Neural crest cell (in vitro differentiated cells): ENCODE measurements at places on chromosomes 6 and 20.

DNA sequence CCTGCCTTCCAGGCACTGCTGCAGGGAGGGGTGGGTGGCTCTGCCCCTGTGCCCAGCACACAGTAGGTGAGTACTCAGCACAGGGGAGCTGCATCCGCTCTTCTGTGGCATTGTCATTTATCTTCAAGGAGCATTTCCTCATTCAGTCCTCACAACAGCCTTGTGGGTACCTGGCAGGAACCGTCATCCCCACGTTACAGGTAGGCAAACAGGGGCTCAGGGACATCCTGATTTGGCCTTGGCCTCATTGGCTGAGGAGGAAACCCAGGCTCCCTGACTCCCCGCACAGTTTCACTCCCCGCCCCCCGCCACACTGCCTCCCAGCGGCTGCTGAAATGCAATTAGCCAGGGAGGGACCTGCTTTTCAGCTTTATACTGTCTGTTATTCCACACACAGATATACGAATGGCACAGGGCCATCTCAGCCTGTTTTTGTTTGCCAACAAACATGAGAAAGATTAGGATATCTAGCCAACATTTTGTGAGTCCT, 24.2 kb upstream of the PNPLA1 start:
- DNase-seq, result no peak

DNA sequence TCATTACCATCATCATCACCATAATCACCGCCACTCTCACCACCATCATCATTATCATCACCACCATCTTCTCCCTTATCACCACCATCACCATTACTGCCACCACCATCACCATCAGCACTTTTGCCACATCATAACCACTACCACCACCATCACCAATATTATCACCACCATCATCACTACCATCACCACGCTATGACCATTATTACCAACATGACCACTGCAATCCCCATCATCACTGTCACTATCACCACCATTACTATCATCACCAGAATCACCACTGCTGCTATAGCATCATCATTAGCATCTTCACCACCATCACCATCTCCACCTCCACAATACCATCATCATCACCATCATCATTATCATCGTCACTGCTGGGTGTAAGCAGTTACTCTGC, 25.6 kb downstream of the CST1 start:
- DNase-seq, result no peak

DNA sequence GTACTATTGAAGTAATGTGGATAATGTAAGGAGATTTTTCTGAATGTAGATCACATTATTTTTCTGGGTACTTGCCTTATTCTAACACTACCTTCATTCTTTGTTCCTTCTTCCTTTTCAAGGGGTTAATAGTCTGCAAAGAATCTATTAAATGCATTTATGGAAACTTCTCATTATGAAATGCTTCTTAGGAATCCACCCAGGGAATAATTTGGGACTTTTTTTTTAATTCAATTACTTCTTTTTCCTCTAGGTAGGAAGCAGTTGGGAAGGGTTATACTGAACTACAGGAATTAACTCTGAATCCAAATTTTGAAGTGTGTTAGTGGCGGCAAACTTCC, 173.1 kb downstream of the FOXA2 start:
- no peak for DNase-seq

DNA sequence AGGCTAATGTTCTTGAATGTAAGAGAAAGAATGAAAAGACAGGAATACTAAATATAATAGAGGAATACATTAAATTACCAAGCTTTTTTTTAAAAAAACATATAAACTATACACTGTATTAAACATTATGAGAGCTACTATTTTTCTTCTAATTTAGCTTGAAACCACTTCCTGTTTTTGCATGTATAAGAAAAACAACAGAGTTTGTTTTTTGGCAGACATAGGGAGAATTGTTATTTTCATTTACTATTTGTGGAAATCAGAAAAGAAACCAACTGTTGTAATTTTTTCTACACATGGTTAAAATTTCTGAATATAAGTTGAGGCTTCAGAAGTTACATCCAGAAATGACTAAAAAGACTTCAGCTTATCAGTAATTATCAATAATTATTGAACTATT, 991.8 kb upstream of the GJE1 start:
- DNase-seq, result no peak

- no peak for DNase-seq
Observed at GRCh38 chr6:21437581-21437980, 156.0 kb upstream of the SOX4 start.

- DNase-seq, result no peak
Observed at GRCh38 chr6:154468760-154469159, 41.7 kb downstream of the CNKSR3 start.

- no peak for DNase-seq
Observed at GRCh38 chr6:1312203-1312472, 240 bp downstream of the FOXQ1 start.

DNA sequence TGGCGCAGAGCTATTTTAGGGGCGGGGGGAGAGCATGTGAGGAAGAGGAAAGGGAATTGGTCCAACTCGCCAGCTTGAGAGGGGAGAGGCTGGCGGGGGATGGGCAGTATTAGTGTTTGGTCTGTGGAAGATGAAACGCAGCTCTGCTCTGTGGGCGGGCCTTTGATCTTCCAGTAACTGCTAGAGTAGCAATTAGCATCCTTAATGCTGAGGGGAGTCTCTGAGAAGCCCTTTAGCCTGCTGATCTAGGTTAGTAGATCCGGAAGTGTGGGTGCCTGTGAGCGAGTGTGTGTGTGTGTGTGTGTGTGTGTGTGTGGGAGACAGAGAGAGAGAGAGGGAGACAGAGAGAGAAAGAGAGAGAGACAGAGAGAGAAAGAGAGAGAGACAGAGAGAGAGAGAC, 117.2 kb upstream of the BACH2 start:
- DNase-seq, result peak; percentile 38

GRCh38 chr20:32580970-32581838, 3.9 kb downstream of the NOL4L start:
- no peak for DNase-seq

DNA sequence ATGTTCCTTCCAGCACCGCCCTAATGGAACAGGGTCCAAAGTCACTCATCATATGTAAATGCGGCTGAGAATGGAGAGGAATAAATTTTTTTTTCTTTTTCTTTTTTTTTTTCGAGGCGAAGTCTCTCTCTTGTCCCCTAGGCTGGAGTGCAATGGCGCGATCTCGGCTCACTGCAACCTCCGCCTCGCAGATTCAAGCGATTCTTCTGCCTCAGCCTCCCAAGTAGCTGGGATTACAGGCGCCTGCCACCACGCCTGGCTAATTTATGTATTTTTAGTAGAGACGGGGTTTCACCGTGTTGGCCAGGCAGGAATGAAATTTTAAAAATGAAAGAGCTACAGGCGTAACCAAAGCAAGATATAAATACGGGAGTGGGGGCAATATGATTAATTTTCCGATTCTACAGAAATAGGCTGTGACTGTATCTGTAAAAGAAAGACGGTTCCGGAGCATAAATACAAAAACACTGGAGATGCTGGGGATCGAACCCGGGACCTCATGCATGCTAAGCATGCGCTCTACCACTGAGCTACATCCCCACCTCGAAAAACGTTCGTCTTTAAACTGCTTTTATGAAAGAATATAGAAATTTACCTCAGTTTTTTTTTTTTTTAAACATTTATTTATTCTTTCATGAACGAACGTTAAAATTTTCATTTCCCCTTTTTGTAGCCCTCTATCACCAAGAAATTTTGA, 132.2 kb downstream of the GPX5 start:
- DNase-seq, result peak; percentile 65

DNA sequence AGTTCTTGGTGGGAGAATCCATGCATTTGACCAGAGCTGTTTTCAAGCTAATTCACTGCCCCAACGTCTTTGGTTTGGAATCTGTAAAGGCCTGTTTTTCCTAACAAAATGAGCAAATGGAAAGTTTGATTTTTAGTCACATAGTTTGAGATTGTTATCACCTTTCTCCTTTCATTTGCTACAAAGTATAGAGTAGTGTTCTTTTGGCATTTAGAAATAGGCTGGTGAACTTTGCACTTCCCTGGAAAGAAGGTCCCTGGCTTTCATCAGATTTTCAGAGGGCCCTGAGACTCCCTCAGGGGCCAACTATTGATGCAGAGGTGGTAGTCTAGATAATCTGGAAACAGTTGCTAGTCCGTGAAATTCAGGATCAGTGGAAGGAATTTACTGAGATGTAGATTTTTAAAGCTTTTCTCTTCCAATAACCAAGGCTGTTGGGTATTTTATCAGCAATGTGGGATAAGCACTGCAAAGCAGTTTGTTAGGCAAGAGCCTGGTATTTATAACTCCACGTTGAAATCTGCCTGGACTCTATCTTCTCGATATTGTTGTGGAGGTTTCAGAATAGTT, 1.7 kb downstream of the ARFGEF2 start:
- DNase-seq, result no peak

DNA sequence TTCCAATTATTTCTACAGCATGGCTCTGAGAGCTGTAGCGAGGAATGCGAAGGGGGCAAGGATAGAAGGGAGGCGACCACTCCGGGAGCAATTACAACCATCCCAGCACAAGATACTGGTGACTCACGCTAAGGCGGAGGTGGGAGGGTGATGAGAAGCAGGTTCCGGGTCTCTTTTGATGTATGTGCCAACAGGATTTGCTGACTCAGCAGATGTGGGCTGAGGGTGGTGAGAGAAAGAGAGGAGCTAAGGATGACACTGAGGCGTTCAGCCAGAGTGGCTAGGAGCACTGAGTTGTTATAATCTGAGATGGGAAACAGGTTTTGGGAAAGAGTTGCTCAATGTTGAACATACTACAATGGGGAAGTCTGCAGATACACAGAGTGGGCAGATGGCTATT, 9.3 kb upstream of the TXNDC5 start:
- DNase-seq, result no peak

- no peak for DNase-seq
Observed at GRCh38 chr6:127727260-127727953, 150.4 kb downstream of the C6orf58 start.

DNA sequence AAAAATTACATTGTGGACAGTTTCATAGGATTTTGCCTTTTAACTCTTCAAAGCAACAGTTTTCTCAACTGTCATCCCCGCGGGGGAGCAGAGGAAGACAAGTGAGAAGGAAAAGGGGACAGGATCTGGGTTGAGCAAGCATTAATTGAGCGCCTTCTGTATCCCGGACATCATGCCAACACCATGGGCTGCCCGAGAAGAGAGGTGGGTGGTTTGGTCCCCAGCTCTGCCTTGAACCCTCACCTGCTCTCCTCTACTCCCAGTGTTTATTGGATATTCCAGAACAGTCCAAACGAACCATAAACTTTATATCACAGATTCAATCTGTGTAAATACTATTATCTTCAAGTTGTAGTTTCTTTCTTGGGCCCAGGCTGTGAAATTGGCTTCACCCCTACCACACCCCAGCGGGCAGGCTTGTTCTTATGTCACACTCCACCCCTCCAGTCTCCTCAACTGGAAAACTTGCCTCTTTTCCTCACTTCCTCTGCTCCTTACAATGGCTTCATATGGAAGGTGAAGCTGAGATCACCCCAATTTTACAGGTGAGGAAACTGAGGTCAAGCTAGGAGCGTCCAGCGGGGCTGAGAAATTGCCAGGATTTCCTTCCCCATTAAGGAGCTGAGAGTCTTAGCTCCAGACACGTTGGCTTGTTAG, 6.0 kb downstream of the PCK1 start:
- no peak for DNase-seq

GRCh38 chr6:22570185-22570551, 802 bp downstream of the HDGFL1 start:
- no peak for DNase-seq

DNA sequence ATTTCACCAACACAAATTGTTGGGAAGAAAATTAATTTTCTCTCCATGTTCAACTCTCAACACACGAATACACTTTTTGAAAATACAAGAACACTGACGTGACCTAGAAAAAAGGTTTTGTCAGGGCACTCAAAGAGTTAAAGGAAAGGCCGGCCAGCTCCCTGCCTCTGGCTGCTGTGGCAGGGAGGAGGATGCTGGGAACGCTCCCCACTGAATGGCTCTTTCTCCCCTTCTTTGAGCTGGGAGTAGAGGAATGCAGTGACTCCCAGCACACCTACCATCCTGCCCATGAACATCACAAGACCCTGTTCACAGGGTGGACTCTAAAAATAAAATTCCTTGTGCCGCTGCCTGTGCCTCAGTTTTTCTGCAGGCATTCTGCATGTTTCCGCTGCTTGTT, 47.0 kb downstream of the MAP3K5 start:
- DNase-seq, result no peak

DNA sequence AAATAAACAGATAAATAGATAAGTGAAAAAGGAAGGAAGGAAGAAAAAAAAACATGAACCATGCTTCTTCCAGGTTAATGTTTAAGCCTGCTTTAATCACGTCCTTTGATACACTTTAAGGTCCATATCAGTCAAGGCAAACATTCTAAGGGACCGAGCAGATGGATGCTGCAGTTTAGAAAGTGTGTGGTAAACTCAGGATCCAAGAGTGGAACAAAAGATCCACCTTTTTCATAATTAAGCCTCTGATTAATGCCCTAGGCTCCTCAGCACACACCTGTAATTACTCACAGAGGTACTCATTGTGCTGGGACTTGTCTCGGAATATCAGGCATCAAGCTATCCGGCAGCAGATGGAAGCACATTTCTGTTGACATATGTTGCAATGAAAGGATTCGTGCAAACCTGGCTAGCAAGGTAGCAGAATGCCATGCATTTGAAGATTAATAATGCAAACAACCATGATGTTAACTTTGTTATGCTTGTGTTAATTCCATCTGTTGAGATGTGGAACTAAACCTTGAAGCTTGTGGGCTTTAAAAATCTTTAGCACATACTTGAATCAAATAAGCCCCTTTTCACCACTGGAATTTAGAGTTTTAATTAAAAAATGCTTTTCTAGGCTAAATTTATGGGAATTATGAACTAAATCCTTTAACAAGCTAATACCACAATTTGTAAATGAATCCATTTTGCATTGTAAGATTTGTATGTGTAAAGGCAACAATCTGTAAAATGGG, 163.7 kb downstream of the RALGAPA2 start:
- DNase-seq, result no peak

DNA sequence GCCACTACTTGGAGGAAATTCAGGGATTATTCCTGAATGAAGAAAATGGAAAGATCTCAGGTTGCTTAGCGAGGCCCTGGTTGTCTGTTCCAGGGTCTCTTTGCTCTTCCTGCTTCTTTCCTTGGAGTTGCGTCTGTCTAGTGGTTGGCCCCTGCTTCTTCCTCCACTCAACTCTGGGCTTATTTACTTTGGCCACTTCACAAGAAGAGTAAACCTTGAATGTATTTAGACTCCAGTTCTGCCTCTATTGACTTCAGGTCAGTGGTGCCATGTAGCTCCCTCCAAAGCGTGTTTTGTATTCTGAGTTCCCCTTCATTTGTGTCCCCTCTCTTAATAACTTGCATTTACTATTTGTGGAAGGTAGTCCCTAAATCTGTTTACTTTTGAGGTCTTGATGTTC, 456.5 kb downstream of the UTRN start:
- no peak for DNase-seq

GRCh38 chr6:5109436-5109835, 24.3 kb downstream of the PPP1R3G start:
- no peak for DNase-seq

- peak; percentile 9 for DNase-seq
Observed at GRCh38 chr6:10659699-10660348, 34.6 kb downstream of the C6orf52 start.
